ENCODE measurements at places on chromosomes 3 and 15. TPM values are rescaled to one million over a fixed set of nuclear protein-coding genes. Genes with fewer than 3 reads are reported as not detected.

DNA sequence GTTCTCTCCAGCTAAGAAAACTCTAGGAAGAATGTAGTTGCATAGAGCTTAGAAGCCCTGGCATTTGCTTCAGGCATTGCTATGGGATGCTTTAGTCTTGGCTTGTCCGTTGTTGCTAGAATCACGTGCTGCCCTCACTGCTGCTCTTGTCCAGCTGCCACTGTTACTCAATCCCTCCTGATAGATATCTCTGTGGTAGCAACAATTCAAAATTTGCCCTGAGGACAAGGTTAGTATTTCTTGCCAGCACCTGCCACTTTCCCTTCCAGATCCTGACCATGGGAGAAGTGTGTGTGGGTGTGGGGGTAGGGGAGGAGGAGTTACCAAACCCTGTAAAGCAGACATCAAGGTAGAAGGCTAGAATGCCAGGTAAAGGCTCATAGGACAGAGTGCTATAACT is 113.8 kb downstream of the PPM1L start:
- H3K36me3 ChIP-seq: no peaks in the 10 kb centered on the region
- DNase-seq: no peak
- no peaks in the 10 kb centered on the region for H3K4me1 ChIP-seq
- H3K27me3 ChIP-seq: peaks cover 15% of the 10 kb centered on the region
- no peak overlapping the region for H3K27ac ChIP-seq
- no peak overlapping the region for H3K4me3 ChIP-seq

GRCh38 chr3:114542359-114542758 is 248.5 kb downstream of the TIGIT start:
- no peak overlapping the region for H3K27ac ChIP-seq
- H3K4me3 ChIP-seq: no peak overlapping the region
- H3K36me3 ChIP-seq: no peaks in the 10 kb centered on the region
- peaks cover 10% of the 10 kb centered on the region for H3K4me1 ChIP-seq
- no peaks in the 10 kb centered on the region for H3K27me3 ChIP-seq

DNA sequence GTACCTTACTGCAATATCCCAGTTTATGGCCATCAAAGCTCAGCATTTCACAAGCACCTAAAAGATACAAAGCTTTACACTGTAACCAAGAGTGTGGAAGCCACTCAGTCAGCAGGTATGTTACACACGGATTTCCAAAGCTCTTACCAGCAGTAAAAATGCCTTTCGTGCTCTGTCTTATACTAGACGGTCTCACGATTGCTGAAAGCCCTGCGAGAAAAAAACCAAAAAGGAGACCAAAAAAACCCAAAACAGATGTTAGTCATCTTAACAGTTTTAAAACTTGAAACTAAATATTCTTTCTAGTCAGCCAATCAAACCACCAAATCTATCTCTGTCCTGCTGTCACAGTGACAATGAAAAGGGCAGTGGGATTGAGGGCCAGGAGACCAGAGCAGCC is 39.0 kb downstream of the TAMM41 start:
- peak overlapping the region; percentile 61 for H3K27ac ChIP-seq
- DNase-seq: peak; percentile 80
- peaks cover 26% of the 10 kb centered on the region for H3K4me1 ChIP-seq
- no peaks in the 10 kb centered on the region for H3K36me3 ChIP-seq

DNA sequence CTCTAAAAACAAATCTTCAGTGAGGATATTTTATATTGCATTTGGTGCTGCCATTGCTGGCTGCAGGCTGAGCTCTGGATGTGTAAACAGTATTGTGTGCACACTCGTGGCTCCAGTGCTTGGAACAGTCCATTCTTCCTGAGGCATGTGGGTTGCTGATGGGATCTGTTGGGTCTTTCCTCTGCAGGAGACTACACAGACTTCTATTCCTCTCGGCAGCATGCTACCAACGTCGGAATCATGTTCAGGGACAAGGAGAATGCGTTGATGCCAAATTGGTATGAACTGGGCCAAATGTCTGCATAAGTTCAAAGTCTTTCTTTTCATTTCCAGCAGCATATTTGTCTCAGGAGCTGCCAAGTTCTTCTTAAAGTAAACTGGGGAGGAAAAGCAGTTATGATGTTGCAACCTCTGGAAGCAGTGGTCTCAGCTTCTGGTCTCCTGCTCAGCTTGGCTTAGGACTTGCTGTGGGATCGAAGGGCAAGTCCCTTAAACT is 9.3 kb downstream of the FAH start:
- DNase-seq: no peak
- no peak overlapping the region for H3K4me3 ChIP-seq
- no peaks in the 10 kb centered on the region for H3K36me3 ChIP-seq
- H3K4me1 ChIP-seq: peaks cover 16% of the 10 kb centered on the region
- no peaks in the 10 kb centered on the region for H3K27me3 ChIP-seq
- no peak overlapping the region for H3K27ac ChIP-seq

- peak overlapping the region; percentile 34 for H3K4me3 ChIP-seq
- H3K4me1 ChIP-seq: peaks cover 26% of the 10 kb centered on the region
- H3K27ac ChIP-seq: peak overlapping the region; percentile 90
- DNase-seq: peak; percentile 77
Observed at GRCh38 chr3:107217172-107217571, 160.1 kb upstream of the CCDC54 start.

GRCh38 chr3:158794936-158795518 is 6.8 kb upstream of the MFSD1 start:
- DNase-seq: peak; percentile 67
- H3K27me3 ChIP-seq: no peaks in the 10 kb centered on the region
- H3K36me3 ChIP-seq: no peaks in the 10 kb centered on the region
- peaks cover 18% of the 10 kb centered on the region for H3K4me1 ChIP-seq
- no peak overlapping the region for H3K27ac ChIP-seq
- no peak overlapping the region for H3K4me3 ChIP-seq

GRCh38 chr3:37243820-37244748 is 69.7 kb upstream of the LRRFIP2 start:
- no peaks in the 10 kb centered on the region for H3K36me3 ChIP-seq
- H3K4me3 ChIP-seq: peak overlapping the region; percentile 86
- H3K27ac ChIP-seq: peak overlapping the region; percentile 99
- H3K27me3 ChIP-seq: no peaks in the 10 kb centered on the region
- DNase-seq: peak; percentile 93
- peaks cover 34% of the 10 kb centered on the region for H3K4me1 ChIP-seq

- no peak for DNase-seq
- H3K4me1 ChIP-seq: no peaks in the 10 kb centered on the region
- no peaks in the 10 kb centered on the region for H3K36me3 ChIP-seq
Observed at GRCh38 chr3:78794431-78794830, 973.4 kb downstream of the ROBO1 start.

DNA sequence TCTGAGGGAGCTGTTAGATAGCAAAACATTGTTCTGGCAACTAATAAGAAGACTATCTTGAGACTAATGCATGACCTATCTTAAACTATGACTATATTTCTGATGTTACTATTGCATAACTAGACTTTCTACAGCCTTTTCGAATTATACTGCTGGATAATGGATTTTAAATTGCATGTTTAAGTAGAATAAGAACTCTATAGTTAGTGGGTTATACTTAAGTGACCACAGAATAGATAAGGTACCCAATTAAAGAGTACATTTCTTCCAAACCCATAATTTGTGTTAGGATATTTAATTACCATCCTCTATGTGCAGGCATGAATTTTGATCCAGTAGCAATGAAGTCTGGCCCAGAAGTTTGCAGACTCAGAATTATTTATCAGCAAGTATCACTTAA is 44.6 kb upstream of the SPPL2A start:
- DNase-seq: peak; percentile 16
- H3K27ac ChIP-seq: no peak overlapping the region
- no peaks in the 10 kb centered on the region for H3K36me3 ChIP-seq
- H3K4me3 ChIP-seq: no peak overlapping the region
- no peaks in the 10 kb centered on the region for H3K4me1 ChIP-seq
- 0 out of 2 replicates have a peak, but pooled peaks cover 2% of the 10 kb centered on the region for H3K27me3 ChIP-seq

ARL14 gene
- not detected for total RNA-seq

DNA sequence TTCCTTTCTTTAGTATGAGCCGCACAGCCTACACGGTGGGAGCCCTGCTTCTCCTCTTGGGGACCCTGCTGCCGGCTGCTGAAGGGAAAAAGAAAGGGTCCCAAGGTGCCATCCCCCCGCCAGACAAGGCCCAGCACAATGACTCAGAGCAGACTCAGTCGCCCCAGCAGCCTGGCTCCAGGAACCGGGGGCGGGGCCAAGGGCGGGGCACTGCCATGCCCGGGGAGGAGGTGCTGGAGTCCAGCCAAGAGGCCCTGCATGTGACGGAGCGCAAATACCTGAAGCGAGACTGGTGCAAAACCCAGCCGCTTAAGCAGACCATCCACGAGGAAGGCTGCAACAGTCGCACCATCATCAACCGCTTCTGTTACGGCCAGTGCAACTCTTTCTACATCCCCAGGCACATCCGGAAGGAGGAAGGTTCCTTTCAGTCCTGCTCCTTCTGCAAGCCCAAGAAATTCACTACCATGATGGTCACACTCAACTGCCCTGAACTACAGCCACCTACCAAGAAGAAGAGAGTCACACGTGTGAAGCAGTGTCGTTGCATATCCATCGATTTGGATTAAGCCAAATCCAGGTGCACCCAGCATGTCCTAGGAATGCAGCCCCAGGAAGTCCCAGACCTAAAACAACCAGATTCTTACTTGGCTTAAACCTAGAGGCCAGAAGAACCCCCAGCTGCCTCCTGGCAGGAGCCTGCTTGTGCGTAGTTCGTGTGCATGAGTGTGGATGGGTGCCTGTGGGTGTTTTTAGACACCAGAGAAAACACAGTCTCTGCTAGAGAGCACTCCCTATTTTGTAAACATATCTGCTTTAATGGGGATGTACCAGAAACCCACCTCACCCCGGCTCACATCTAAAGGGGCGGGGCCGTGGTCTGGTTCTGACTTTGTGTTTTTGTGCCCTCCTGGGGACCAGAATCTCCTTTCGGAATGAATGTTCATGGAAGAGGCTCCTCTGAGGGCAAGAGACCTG is 13.2 kb downstream of the GREM1 start:
- H3K27ac ChIP-seq: peak overlapping the region; percentile 33
- peaks cover 21% of the 10 kb centered on the region for H3K4me1 ChIP-seq
- H3K4me3 ChIP-seq: no peak overlapping the region
- H3K36me3 ChIP-seq: peaks cover 90% of the 10 kb centered on the region

PLSCR5 gene
- not detected for total RNA-seq

PLSCR4 gene
- total RNA-seq: 51.2 TPM

CCDC13 gene
- total RNA-seq: 1.3 TPM

SEC22A gene
- total RNA-seq: 44.5 TPM

SYNPR gene
- not detected for total RNA-seq

- no peak overlapping the region for H3K27ac ChIP-seq
- DNase-seq: no peak
- H3K4me3 ChIP-seq: no peak overlapping the region
- no peaks in the 10 kb centered on the region for H3K4me1 ChIP-seq
- no peaks in the 10 kb centered on the region for H3K36me3 ChIP-seq
Observed at GRCh38 chr3:116050311-116050915, 394.9 kb downstream of the LSAMP start.
